ENCODE measurements at places on chromosomes 12 and 14. TPM values are rescaled to one million over a fixed set of nuclear protein-coding genes. Genes with fewer than 3 reads are reported as not detected.

DNA sequence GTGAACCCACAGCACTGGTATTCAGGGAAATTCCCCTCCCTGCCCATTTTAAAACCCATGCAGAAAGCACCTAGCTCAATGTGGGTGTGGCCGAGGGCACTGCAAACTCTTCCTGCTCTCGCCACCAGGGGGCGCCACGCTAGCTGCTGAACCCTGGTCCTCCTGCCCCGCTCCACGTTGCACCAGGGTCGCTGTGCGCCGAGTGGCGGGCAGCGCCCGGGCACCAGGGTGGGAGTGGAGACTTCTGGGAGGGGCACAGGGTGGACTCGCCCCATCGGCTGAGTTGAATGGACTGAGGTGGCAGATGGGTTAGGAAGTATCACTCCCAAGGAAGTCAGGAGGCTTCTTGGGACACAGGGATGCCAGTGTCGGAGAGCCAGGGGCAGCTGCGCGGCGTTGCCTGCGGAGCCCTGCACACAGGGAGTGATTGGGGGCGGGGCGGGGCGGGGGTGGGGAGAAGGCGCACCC, 48.1 kb upstream of the BCL11B start:
- DNase-seq: peak; percentile 16

DNA sequence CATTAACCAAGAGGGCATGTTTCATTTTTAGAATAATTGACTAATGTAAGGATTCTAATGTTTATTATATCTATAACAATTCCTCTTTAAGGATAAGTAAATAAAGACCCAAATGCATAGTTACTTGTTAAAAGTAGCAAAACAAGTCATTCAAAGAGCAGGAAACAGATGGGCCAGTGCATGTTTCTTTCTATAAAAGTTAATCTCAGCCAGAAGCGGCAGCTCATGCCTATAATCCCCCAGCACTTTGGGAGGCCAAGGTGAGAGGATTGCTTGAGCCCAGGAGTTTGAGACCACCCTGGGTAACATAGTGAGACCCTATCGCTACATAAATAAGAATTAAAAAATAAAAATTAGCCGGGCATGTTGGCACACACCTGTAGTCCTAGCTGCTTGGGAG, 391.0 kb upstream of the RGS6 start:
- DNase-seq: no peak

DNA sequence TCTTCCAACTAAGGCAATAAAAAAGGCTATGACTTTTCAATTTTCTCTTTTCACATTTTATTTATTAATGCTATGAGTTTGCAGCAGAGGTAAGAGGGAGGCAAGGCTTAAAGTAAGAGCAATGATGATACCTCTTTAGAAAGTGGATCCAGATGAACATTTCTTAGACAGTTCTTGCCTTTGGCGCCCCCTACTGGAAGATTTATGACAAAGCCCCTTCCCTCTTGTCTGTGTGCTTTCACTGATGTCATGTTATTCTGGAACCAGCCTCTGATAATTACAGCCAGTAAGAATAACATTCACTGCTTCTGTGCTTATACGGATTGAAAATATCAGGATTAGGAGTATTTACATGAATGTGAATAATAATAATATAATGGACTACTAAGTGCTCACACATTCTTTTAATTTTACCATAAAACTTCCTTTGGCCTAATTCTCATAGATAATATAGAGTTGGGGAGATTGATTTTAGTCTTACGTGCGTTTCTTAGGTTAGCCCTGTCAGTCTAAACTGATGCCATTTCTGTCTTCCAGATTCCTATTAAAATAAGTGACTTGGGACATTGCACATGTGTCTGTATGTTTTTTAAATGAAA, 1929.9 kb upstream of the SEL1L start:
- DNase-seq: peak; percentile 64

DNA sequence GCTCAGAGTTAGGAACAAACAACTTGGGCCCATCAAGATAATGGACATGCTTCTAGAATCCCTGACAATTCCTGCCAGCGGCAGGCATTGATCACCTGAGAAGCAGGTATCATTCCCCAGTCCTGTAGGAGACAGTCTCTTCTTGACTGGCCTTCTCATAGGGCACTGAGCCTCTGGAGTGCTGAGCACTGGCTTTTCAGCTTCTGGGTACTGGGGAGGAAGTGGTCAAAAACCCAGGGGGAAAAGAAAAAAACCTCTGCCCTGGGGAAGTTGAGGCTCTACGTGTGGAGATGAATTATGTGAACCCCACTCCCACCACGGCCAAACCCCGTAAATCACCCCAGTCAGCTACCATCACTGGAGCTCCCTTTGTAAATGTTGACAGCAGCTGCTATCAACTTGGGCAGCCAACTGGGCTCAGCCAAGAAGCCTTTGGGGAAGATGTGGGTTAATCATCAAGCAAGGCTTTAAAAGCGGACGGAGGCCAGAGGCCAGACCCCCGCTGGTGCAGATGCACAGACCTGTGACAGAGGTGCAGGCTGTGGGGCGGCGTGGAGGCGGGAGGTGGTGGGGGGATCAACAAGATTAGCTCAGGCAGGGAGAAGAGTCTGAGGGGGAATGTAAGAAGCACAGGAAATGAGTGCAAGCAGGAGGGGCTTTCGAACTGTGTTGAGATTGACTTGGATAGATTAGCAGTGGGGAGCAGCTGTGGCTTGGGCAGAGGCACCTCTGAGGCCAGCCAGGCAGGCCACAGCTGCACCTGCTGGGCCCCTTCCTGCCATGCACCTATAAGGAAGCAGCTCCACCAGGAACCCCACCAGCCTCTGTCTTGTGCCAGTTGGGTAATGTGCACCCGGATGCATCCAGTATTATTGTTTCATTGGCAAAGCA, 105.4 kb upstream of the HIF1A start:
- no peak for DNase-seq

GRCh38 chr14:68219407-68219806, 399.8 kb downstream of the RAD51B start:
- no peak for DNase-seq

The KRT2 gene
- polyA plus RNA-seq: not detected

The KRT3 gene
- not detected for polyA plus RNA-seq

GRCh38 chr14:105019861-105020814, 745 bp downstream of the CDCA4 start:
- no peak for DNase-seq

DNA sequence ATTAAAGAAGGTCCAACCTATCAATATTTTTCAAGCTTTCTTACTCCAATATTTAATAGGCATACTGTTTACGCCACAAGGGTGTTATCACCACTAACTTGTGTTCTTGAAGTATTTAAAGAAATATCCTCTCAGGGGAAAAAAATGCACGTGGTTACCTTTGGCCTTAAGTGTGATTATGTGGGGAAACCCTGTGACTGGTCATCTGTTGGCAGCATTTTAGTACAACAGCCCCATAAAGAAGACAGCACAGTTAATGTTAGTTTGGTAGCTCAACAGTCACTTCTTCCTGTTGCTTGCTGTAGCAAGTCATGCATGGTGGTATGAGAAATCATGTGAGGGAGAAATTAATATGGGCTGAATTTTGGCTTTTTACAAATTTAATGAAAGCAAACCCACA, 1021.5 kb upstream of the TMEM132C start:
- no peak for DNase-seq

DNA sequence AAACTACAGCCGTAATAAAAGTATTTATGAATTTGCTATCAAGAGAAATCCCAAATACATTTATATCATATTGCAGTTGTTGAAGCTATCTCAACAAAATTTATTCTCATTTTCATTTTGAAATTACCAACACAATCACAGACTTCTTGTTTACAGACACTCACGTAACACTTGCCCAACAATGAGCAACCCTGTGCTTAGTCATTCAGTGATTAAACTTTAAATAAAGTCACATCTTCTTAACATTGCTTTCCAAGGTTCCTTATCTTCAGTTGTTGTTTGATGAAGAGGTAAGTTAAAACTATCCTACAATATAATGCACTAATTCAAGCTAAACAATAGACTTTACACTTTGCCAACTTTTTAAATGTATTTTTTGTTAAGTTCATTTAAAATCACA, 601.8 kb downstream of the SLC16A7 start:
- DNase-seq: peak; percentile 64

DNA sequence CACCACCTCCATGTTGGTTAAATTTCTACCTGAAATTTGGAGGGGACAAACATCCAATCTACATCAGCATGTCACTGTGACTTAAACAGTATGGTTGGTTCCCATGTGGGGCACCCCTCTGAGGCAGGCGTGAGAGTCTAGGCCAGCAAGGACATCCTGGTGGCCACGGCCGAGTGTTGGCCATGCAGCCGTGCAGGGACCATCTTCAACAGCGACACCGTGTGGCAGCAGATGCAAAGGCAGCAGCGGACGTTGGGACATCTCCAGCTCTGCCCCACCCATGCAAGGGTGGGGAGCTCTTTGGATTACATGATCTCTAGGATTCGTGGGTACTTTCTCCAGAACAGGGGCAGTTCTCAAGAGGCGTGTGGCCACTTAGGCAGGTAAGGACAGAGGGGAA, 49.8 kb downstream of the NOC4L start:
- no peak for DNase-seq

GRCh38 chr12:78880078-78880477, 15.5 kb downstream of the SYT1 start:
- peak; percentile 74 for DNase-seq

The KRT71 gene
- not detected for polyA plus RNA-seq

All from fibroblast of lung (primary cell).